ENCODE measurements at places on chromosomes 3 and 15.
A peak's percentile ranks its signal among the peaks of the same experiment; 100 is the strongest.

GRCh38 chr15:99106417-99107220 lies 1.7 kb downstream of the SYNM start:
- DNase-seq: no peak

GRCh38 chr15:98727115-98728040 lies 79.0 kb downstream of the IGF1R start:
- no peak for DNase-seq

DNA sequence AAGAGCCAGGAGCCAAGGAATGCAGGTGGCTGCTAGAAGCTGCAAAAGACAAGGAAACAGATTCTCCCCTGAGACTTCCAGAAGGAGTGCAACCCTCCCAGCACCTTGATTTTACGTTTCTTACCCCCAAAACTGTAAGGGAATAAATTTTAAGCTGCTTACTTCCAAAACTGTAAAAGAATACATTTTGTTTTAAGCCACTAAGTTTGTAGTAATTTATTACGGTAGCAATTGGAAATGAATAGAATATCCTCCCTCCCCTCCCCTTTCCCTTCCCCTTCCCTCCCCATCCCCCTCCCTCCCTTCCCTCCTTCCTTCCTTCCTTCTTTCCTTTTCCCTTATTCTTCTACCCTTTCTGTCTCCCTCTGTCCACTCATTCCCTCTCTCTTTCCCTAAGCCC lies 203.7 kb upstream of the CFAP20DC start:
- no peak for DNase-seq

DNA sequence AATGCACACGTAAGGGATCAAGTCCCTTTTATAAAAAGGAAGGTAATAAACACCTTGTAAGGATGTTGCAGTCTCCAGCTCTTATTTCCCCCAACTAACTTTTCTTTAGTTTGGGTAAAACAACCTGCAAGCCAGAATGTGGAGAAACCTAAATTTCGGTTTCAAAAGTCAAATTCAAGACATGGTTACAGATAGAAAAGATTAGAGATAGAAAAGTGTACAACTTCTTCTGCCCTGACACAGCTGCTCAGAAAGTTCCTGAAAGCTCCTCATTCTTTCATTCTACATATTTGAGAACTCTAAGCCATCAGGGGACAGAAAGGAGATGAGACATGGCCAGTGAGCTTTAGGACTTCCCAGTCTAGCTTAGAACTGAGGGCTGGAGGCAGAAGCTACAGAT lies 574.9 kb downstream of the DIPK2A start:
- no peak for DNase-seq

GRCh38 chr15:59111251-59111650 lies 6.3 kb downstream of the CCNB2 start:
- DNase-seq: no peak

GRCh38 chr3:154151969-154152368 lies 30.8 kb downstream of the ARHGEF26 start:
- no peak for DNase-seq

DNA sequence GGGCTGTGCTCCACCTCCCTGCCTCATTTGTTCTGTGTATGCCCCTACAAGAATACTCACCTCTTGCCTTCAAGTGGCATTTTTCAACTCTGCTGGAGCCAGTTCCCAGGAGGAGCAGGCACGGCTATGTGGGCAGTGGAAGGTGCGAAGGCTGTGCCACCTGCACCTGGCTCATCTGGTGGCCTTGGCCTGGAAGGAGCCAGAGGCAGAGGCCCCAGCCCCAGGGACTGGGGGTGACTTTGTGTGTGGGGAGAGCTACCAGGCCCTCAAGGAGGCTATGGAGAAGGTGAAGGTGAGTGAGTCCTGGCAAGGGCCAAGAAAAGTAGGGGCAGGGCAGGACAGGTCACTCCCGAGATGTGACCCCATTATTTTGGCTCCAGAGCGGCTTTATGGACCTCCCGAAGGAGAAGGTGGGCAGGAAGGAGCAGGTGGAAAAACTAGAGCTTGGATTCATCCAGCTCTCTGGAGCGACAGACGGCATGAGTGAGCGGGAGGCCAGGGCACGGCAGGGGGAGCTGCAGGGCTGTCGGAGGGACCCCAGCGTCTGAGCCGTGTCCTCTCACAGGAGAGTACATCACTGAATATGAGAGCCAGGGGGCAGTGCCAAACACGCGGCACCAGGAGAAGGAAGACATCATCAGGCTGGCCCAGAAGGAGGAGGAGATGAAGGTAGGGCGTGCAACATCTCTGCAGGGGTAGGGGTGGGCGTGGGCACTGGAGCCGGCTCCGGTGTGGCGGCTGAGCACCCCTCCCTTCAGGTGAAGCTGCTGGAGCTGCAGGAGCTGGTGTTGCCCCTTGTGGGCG lies 57.3 kb upstream of the UBE2Q2 start:
- no peak for DNase-seq

GRCh38 chr3:141360888-141361598 lies 7.3 kb upstream of the ZBTB38 start:
- DNase-seq: no peak

- DNase-seq: no peak
Observed at GRCh38 chr3:71118436-71118835, 465.1 kb downstream of the FOXP1 start.

GRCh38 chr3:187629711-187630110 lies 40.5 kb downstream of the SST start:
- no peak for DNase-seq

GRCh38 chr3:190446573-190447279 lies 3.0 kb downstream of the TMEM207 start:
- DNase-seq: no peak

- no peak for DNase-seq
Observed at GRCh38 chr15:38354315-38354929, 99.5 kb upstream of the FAM98B start.

DNA sequence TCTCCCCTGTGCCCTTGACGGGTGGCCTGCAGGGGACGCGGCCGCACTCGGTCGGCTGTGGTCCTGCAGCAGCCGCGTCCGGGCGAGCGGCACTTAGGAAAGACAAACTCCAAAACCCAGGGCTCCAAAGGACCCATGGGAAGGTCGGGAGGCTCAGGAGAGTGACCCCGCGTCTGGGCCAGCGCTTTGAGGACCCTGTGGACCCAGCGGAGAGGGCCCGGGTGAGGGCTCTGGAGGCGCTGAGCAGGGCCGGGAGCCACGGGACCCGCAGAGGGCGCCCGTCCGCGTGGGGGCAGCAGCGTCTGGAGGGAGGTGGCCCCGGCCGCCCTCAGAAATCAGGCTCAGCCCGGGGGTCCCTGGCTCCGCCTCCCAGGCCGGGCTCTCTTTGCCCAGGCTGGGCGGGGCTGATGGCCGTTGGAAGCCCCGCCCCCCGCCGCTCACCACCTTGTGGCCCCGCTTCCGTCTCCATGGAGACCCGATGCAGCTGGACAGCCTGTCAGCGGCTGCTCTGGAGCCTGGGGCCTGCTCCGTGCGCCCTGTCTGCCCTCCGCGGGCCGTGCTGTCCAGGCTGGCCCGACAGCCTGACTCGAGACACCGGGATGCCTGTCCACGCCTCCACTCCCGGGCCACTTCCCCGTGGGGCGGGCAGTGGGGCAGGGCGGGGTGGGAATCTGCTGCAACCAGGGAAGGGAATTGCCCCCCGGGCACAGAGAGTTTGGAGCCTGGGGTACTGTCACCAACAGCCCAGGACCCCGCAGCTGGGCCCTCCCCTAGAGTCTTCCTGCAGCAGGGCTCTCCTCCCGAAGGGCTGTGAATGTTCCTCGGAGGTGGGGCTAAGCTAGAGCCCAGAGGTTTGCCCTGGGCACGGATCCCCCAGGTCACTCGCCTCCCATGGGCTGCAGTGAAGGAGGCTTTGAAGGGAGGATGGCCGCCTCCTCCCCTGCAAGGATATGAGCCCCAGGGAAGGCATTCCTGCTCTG lies 34.8 kb upstream of the RPL32 start:
- DNase-seq: no peak

GRCh38 chr15:87724330-87724729 lies 532.2 kb downstream of the NTRK3 start:
- no peak for DNase-seq

DNA sequence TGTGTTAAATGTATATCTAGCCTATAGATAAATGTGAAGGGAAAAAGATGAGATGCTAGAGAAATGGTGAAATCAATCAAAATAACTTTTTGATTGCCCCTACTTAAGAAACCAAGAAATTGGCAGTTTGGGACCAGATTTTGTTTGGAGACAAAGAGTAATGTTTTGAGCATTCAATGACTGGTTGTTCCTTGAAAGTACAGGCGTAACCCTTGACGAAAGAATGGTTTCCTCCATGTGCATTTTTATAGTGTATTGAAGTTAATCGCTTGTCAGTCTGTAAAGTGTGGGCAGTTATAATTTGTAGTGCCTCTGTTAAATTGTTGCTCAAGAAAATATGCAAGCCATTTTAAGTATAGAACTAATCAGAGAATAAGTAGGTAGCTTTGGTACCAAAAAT lies 1.2 kb downstream of the KIF23 start:
- no peak for DNase-seq

- no peak for DNase-seq
Observed at GRCh38 chr15:48091522-48091921, 29.3 kb upstream of the SLC24A5 start.

- no peak for DNase-seq
Observed at GRCh38 chr15:101413239-101413638, 76.3 kb downstream of the PCSK6 start.

- peak; percentile 85 for DNase-seq
Observed at GRCh38 chr3:106534206-106534605, 665.4 kb upstream of the CBLB start.

- no peak for DNase-seq
Observed at GRCh38 chr3:38139191-38139590, 730 bp downstream of the MYD88 start.

DNA sequence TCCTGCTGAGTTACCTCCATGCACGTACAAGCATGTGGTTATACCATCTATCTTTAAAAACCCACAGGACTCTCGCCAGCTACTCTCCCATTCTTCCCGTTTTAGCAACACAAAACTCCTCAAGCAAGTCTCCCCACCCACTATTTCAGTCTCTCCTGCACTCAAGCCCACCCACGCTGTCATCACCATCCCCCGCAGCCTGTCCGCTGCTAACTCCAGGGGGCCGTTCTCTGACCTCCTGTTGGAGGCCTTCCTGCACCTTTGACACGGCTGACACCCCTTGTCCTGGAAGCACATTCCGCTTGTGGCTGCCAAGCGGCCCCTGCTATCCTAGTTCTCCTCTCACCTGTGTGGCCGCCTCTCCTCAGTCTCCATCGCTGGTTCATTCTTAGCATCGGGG lies 7.5 kb upstream of the PCSK6 start:
- DNase-seq: no peak

Measured in KG1 (cell line).